NCI-H526 treated with DMSO at 0.1 percent for 48 hours (cell line): ENCODE measurements at places on chromosomes 4 and X.

- no peak for DNase-seq
These were observed 43.7 kb downstream of the TASL start for GRCh38 chrX:30533835-30534234.

DNA sequence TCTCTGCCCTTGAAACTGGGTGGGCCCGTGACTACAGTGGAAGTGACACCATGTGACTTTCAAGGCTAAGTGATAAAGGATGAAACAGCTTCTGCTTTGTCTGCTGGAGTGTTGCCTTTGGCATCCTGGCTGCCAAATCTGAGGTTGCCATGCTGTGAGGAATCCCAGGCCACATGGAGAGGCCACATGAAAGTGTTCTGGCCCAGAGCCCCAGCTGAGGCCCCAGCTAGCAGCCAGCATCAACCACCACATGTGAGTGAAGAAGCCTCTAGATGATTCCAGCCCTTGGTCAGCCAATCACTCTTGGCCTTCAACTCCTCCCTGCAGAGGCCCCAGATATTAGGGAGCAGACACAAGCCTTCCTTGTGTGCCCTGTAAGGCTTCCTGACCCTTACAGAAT lies 94.4 kb upstream of the BCOR start:
- DNase-seq, result no peak

DNA sequence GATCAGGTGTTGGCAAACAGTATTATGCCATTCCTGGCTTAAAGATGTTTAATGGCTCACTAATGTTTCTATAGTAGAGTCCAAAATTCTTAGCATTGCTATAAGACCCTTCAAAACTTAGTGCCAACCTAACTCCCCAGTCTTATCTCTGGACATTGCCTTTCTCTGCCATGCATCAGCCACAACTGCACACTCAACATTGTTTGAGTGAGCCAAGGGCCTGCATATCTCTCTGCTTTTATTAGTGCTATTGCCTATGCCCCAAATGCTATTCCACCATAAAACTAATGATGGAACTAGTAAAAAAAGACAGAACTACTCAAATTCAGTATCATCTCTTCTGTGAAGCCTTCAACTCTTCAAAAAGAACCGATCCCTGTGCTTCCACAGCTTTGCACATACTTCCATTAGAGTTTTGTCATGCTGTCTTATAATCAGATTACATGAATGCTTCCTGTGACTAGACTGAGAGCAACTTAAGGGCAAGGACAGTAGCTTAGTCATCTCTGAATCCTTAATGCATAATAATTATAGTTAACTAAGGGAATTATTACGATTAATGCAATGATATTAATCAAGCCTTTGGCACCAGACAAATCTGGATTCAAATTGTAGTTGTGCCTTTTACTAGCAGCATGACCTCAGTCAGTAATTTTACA lies 53.7 kb downstream of the CHM start:
- no peak for DNase-seq

DNA sequence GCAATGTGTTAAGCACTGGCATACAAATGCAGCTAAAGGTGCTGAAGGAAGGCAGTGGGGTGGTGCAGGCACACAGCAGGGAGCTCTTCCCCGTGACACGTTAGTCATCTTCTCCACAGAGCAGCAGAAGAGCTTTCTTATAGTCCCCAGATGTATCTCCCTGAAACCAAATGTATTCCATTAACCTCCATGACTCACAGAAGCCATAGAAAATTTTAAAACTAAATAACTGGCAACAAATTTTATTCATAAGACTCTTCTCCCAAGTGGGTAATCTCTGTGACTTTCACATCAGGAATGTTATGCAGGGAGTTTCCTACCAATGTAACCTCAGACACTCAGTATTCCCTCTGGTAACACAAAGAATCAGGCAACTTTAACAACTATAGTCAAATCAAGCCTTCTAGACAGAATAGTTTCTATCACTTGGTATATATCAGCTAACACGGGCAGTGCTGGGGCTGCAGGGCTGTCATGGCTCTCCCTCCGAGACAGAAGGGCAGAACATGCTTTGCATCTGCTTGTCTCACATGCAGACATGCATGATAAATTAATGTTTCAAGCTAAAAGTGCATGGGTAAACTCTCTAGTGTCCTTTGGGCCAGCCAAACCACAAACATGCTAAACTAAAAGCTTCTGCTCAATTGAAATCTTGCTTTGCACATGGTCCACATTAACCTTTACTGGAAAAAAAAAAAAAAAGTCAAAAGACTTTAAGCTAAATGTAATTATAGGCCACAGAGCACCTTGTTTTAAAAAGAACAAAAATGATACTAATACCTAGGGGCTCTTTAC lies 28.2 kb downstream of the ANXA5 start:
- no peak for DNase-seq

DNA sequence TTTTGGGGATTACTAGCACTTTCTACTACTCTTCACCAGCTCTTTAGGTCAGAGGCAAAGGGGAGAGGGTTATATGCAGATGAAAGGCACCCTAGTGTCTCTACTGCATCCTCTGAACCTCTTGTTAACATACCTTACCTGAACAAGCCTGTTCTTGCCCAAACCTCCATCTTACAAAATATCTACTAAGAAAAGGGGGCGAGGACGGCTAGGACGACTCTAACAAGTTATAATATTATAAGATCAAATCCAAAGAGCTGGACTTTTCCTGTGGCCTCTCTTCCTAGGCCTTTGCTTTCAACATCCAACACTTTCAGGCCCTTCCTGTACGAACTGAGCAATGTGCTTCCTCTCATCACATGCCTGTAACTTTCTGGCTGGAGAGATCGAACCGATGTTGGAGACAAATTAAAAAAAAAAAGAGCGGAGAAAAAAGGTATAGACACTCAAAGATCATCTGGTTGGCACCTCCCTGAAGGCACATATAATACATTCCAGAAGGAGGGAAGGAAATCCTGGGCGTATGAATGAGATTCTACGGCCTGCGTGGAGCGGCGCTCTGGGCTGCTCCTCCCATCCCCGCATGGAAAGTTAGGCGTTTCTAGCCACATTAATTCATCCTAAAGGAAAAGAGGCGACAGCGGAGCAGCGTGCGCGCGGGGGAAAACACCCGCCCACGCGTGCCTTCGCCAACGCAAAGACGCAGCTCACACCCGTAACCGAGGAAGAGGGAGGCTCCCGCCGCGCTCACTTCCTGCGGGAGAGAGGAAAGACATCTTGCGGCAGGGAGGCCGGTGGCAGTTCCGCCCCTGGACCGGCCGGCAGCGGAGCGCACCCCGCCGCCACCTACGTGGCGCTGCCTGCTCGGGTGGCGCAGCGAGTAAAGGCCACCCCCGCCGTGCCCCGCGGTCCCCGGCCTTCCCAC lies 808 bp downstream of the PRDM5 start:
- DNase-seq, result no peak

DNA sequence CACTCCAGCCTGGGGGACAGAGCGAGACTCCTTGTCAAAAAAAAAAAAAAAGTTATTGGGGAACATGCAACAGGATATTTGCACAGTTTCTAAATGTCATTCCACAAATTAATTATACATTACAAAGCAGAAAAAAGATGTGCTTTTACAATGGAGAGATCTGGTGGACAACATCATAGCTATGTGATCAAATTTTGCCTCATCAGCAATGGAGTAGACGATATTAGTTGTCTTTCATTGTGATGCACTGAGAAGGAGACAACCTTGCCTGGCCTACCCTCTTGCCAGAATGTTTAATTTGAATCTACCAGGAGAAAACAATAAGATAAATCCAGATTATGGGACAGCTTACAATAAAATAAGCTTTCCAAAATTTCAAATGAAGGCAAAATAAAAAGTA lies 30.5 kb upstream of the BLTP1 start:
- no peak for DNase-seq

DNA sequence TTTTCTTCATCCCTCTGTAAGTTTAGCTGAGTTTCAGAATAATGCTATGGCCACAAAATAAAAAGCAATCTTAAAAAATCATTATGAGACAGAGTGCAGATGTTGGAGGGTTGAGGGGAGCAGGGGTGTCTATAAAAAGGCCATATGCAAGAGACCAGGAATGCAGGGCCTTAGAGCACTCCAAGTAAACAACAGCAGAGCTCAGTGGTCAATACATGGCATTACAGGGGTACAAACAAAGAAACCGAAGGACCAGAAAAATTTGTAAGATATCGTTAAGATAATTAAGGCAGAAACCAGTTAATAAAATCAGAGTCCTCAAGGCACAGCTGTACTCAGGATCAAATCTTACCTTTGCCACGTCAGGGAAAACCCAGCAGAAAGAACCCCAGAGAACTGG lies 28.4 kb upstream of the NDST3 start:
- DNase-seq, result no peak

GRCh38 chrX:110944751-110945675 lies 149.4 kb upstream of the CHRDL1 start:
- no peak for DNase-seq

DNA sequence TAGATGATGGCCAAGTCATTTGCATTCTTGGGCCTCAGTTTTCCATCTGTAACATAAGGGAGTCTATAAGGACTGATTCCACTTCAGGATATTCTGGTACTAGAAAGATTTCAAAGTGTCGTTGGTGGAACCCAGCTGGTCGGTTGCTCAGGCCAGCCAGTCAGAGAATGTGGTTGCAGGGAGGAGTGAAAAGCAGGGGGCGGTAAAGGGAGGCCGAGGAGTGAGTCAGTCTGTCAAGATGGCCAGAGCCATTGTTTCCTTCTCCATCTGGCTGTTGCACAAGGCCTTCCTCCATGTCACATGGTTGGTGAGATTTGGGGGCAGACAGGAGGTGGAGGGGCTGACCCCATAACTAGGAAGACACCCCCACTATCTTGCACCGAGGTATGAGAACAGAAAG lies 38.2 kb downstream of the STARD8 start:
- no peak for DNase-seq

DNA sequence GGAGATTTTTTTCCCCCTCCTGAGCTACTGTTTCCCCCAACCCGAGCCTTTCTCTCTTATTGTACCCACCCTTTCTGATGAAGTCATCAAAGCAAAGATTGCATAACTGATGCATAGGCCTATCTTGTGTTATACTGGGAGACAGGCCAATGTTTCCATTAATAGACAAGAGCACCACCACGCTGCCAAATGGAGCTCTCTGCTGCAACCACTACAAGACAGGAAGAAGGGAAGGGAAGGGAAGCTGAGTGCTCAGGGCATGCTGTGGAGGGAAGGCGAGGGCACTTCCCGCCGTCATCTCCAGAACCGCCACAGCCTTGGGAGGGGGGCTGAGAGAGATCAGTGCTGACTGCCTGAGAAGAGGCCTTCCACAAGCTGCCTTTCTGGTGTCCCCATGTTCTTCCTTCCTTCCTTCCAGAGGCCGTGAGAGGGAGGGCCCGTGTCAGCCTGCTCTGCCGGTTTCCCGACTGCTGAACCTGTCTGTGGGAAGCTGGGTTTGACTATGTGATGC lies 75.0 kb downstream of the MGST2 start:
- DNase-seq, result no peak

DNA sequence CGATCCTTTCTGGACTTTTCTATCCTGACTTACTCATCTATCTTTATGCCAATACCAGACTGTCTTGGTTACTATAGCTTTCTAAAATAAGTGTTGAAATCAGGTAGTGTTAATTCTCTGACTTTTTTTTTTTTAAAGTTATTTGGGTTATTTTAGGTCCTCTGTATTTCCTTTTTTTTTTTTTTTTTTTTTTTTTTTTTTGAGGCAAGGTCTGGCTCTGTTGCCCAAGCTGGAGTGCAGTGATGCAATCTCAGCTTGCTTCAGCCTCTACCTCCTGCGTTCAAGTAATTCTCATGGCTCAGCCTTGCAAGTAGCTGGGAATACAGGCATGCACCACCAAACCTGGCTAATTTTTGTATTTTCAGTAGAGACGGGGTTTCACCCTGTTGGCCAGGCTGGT lies 2.8 kb upstream of the NELFA start:
- no peak for DNase-seq

DNA sequence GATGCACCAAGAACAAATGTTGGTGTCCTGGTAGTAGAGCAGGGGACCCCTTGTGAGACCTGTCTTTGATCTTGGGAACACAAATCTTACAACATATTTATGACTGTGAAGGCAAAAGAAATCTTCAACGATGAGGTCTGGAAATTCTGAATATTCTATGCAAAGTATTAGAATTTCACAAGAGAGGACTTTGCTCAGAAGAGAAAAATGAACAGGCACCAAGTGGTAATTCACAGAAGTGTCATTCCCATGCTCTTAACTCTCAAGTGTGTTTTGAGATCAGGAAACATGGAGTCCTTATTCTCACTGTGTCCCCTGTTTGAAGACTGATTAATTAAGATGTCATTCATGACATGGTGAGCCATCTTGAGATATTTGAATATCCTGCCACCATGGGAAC lies 52.5 kb downstream of the COQ2 start:
- no peak for DNase-seq
